ENCODE measurements at places on chromosomes 12 and 14.

DNA sequence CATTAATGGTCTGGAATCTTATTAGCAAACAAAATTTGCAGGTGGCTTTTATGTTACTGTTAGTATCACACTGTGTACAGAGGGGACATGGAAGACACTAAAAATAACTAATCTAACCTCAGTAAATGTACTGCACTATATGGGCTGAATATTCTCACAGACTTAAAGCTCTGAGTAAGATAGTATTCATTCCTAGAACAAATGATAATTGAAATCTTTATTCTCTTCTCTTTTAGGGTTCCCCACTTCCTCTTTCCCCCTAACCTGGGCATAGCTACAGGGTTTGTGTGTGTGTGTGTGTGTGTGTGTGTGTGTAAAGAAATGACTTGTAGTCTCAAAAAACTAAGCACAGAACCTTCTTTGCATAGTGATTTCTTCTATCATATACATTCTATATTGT lies 21.4 kb upstream of the HECTD1 start:
- no peak for DNase-seq

GRCh38 chr14:71115821-71116567 lies 208.7 kb downstream of the PCNX1 start:
- DNase-seq, result no peak

DNA sequence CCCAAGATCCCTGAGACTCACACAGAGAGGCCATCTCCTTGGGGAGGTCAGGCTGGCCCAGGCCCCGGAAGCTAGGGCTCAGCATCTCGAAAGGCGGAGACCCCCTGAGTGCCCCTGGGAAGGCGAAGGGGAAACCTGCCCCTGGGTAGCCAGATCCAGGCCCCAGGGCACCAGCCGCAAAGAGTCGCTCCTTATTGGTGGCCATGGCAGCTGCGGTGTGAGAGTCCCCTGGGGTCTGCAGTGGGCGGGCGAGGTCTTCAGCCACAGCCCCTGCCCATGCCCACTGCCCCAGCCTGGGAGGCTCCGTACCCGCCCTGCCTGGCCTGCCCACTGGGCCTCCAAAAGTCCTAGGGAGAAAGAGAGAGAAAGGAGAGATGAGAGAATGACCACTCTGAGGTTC lies 4.7 kb downstream of the RARG start:
- no peak for DNase-seq

DNA sequence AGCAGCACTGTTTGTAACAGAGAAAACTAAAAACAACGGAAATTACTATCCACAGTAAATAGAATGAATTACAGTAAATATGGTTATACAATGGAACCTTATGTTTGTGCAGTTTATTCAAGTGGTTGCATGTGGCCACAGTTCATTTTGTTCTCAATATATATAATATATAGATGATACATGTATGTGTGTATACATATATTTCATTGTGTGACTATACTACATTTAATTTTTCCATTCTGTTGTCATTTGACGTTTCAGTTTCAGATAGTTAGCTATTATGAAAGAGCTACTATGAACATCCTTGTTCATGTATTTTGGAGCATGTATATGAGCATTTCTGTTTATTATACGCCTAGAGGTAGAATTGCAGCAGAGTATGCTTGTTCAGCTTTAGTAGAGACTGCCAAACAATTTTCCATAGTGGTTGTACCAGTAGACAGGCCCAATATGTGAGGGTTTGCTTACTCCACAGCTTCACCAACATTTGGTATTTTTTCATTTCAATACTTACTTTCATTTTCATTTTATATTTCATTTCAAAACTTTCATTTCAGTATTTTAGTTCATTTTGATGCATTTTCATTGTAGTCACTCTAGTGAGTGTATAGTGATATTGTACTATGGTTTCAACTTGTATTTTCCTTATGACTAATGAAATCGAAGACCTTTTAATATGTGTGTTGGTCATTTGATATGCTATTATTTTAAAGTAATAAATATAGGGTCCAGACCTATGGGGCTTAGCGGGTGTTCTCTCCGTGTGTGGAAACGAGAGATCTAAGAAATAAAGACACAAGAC lies 141.5 kb upstream of the FGD4 start:
- no peak for DNase-seq

DNA sequence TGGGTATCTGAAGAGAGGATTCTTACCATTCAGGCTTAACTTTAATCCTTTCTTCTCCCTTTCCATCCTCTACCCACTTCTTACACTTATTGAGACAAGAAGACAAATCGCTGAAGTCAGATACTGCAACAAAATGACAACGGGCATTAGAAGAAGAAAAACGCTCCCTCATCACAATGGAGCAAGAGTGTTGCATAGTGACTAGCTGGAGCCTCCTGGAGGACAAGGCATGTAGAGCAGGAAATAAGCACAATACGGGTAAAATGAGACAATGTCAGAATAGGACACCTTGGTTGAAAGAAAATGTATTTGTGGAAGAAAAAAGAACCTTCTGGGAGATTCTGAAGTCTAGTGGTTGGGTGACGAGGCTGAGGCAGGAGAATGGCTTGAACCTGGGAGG lies 501.0 kb downstream of the RERGL start:
- no peak for DNase-seq

DNA sequence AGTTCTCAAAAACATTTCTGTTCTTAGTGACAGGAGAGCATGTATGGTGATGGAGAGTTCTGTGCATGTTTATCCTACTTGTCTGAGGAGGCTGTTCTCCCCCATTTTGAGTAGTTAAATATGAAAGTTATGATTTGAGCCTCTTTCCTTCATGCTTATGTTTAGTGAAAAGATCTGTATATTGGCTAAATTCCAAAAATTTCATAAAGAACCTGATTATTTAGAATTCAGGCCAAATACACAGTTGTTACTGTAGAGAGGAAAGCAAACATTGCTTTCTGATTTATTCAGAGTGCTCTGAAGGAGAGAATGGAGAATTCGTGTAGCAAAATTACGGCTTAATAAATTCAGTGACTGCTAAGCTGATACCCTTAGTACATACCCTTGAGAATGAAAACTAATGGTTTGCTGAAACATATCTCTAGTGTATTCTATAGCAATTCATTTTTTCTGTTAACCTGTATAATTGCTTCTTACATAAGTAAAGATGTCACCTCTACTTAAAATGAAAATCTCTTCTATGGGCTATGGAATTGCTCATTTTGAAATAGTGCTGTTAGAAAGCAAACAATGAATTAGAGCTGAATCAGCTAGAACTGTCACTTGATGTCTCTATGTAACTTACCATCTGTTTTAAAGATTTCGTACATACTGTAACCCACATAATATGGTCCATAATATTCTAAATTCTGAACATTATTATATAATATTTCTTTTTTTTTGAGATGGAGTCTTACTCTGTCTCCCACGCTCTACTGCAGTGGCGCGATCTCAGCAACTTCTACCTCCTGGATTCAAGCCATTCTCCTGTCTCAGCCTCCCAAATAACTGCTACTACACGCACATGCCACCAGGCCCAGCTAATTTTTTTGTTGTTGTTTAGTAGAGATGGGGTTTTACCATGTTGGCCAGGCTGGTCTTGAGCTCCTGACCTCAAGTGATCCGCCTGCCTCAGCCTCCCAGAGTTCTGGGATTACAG lies 417.0 kb upstream of the RGS6 start:
- DNase-seq, result no peak

- DNase-seq, result peak; percentile 80
Measured at GRCh38 chr14:75280831-75281653, 2.4 kb downstream of the FOS start.

GRCh38 chr14:77103951-77104350 lies 5.9 kb downstream of the CIPC start:
- DNase-seq, result no peak

DNA sequence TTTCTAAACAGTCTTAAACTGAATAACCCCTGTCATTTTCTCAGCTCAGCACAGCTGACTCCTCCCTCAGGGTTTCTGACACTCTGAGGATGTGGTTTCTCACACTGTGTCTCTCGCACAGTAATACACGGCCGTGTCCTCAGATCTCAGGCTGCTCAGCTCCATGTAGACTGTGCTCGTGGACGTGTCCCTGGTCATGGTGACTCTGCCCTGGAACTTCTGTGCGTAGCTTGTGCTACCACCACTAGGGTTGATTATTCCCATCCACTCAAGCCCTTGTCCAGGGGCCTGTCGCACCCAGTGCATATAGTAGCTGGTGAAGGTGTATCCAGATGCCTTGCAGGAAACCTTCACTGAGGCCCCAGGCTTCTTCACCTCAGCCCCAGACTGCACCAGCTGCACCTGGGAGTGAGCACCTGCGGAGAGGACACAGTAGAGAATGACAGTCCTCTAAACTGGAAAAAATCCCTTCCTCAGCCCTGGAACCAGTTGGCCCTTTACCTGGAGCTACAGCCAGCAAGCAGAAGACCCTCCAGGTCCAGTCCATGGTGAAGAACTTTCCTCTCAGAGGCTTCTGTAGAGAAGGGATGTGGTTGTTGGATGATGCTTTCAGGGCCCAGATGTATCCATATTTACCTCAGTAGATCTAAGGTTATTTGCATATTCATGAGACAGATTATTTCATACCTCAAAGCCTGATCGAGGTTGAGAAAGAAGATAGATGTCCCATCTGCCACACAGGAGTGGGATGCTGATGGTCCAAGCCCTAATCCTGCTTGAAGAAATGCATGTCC lies 984.8 kb downstream of the TMEM121 start:
- peak; percentile 54 for DNase-seq

DNA sequence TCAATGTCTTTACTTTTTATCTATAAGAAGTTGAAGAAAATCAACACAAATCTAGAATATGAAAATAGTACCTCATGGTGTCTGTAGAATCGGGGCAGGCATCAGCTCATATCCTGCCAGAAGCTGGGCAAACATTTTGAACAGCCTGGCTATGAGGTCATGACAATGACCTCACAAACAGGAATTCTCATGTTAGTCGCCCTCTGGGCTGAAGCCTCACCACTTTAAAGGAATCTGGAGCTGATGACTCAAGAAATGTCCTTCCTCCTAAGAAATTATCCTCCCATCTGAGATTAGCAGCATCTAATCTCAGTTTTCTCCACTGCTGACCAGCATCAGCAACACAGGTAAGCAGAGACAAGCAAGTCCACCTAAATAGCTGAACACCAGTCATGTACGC lies 27.1 kb downstream of the CLIP1 start:
- DNase-seq, result no peak

GRCh38 chr12:46835785-46836184 lies 10.0 kb upstream of the SLC38A4 start:
- DNase-seq, result no peak

DNA sequence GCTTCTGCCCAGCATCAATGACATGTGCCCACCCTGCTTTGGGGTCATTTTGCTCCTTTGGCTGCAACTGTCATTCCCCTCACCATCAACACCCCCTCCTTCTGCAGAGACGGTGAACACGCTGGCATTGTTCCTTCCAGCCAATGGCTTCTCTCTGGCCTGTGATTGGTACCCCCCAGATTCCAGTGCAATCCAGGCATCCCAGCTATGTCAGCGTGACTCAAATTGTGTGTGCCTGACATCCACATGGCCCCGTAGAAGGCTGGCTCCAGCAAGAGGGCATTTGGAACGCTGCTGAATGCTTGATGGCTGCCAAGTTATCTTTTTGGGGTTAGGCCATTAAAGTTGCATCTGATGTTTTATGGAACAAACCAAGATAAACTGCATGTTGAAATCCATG lies 21.0 kb upstream of the CCND2 start:
- DNase-seq, result no peak

GRCh38 chr12:47904713-47905709 lies at the start of gene VDR:
Gene VDR, minus strand, starts transcription at chr12:47904994. Its CDS starts 25,881 bp downstream, at chr12:47879113.
- peak; percentile 81 for DNase-seq

- DNase-seq, result no peak
Measured at GRCh38 chr12:92134638-92135274, 10.9 kb downstream of the BTG1 start.

- DNase-seq, result no peak
Measured at GRCh38 chr12:107254258-107254856, 161.0 kb upstream of the CRY1 start.

DNA sequence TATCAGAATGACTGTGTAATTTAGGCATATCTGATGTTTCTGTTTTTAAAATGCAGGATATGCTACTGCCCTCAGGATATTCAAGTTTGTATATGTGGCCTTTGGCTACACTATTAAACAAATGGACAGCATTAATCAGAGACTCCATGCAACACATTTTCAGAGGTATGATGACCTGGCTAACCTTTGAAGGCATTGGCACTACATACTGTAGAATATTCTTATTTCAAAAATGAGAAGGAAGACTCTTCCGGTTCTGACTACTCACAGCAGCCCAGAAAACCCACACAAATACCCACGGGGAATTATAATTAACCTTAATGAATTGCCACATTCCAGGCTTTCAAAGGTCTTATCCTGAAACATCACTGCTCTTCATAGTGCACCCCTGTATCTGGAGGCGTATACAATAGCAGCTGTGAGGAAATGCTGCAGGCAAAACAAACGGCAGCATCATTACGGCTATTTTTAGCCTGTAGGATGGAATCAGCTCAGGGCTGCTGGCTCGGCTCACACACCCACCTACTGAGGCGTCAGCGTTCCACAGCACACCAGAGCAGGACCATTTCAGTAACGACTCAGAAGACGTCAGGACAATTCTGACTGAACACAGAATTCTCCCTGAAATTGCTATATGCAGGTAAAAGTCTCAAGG lies 648.5 kb downstream of the RPS29 start:
- DNase-seq, result no peak

DNA sequence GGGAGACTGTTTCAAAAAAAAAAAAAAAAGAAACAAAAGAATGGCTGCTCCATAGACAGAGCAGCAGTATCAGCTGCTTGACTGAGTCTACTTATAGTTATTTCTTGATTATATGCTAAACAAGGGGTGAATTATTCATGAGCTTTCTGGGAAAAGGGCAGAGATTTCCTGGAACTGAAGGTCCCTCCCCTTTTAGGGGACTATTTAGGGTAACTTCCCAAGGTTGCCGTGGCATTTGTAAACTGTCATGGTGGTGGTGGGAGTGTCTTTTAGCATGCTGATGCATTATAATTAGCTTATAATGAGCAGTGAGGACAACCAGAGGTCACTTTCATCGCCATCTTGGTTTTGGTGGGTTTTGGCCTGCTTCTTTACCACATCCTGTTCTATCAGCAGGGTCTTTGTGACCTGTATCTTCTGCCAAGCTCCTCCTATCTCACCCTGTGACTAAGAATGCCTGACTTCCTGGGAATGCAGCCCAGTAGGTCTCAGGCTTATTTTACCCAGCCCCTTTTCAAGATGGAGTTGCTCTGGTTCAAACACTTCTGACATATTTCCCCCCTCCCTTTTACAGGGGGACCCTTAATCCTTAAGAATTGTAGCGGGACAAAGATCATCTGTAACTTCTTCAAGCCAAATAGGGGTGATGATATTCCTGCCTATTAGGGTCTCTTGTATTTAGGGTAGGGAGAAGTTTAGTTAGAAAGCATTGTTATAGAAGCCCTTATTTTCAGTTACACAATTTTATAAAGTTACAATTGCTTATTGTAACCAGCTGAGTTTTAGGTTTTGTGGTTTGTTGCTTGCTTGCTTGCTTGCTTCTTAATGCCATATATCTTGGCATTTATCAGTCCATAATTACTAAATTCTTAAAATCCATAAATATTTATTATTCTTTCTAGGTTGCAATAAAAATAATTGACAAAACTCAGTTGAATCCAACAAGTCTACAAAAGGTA lies 42.5 kb downstream of the MARK3 start:
- DNase-seq, result peak; percentile 49

GRCh38 chr12:108215458-108215857 lies 86.4 kb downstream of the WSCD2 start:
- no peak for DNase-seq
